ENCODE measurements at places on chromosomes 2 and 18.

DNA sequence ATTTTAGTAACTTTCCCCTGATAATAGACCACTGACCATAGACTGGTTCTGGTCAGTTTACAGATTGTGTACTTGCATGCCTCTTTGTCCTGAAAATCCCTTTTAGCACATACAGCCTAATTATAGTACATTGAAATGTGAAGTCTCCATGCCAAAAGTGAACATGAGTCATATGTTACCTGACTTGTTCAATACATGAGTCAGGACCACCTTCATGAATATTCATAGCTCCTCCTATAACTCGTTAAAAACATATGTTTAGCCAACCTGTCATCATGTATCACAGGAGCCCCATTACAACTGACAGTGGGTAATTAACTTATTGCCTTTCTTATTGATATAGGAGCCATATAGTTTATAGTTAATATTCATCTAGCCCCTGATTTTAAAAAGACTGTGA is 78.6 kb downstream of the SH3YL1 start:
- DNase-seq: no peak

DNA sequence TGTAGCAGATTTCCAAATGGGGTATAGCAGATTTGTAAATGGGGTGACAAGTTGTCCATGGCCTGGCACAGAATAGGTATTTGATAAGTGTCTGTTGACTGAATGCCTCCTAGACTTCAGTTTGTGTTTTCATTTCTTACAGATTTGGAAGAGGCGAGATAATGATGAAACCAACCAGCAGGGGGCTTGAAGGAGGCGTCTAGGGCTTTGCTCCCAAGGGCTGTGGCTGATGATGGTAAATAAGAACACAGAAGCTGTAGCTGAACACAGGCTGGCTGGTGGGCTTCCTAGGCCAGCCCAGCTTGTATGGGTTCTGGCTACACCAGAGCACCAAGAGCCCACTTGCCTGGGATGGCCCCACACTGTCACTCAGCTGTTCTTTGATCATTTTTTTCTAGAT is 19.4 kb downstream of the SFTPB start:
- DNase-seq: no peak

DNA sequence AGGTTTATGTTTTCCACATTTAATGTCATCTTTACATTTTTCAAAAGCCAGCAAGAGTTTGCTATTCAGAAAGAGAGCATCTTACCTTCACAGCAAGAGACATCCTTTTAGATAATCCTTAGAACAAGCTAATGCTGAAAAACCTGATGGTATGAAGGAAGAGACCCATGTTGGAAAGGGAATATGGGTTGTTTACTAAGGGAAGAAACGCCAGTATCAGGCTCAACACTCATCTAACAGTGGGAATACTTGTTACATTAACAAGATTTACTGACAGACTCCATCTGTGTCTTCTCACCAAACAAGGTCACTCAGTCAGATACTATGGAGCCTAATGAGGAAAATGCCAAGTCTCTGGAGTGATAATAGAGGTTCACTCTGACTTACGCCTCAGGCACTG is 1474.1 kb upstream of the SLC39A10 start:
- no peak for DNase-seq

- no peak for DNase-seq
These were observed 69.2 kb downstream of the KCNF1 start for GRCh38 chr2:10980886-10981425.

All from DMS79 (cell line).